Thymus (tissue), 14 donors: ENCODE measurements at places on chromosomes 4 and X.

DNA sequence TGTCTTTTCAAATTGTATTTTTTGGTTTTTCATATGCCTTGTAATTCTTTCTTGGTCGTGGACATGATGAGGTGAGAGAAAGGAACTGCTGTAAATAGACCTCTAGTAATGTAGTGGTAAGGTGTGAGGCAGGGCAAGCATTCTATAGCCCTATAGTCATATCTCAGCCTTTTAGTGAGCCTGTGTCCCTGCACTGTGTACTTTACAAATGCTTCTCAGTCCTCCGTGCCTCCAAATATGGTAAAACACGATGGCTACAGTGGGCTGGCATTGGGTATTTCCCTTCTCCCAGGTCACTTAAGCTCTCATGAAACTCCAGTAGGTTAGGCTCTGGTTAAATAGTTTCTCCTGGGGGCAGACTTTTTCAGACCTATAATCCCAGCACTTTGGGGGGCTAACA is 57.9 kb upstream of the PLS3 start:
- no peak for DNase-seq
- no peaks in the 10 kb centered on the region for H3K36me3 ChIP-seq
- H3K27ac ChIP-seq = no peak overlapping the region
- H3K27me3 ChIP-seq = no peaks in the 10 kb centered on the region

DNA sequence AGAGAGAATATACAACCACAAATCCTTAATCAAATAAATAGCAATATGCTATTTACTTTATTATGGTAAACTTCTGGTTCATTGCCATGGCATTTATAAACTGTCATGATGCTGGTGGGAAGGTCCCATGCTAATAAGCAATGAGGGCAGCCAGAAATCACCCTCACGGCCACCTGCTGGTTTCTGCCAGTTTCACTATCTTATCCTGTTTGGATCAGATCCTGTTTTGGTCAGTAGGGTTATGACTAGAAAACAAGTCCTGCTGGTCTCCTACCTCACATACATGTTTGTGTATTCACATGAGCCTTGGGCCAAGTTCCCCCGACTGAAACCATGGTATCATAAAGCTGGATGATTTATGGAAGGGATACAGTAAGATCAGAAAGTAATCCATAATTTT is 28.1 kb downstream of the XAGE5 start:
- no peaks in the 10 kb centered on the region for H3K4me1 ChIP-seq
- no peaks in the 10 kb centered on the region for H3K36me3 ChIP-seq
- no peaks in the 10 kb centered on the region for H3K27me3 ChIP-seq

DNA sequence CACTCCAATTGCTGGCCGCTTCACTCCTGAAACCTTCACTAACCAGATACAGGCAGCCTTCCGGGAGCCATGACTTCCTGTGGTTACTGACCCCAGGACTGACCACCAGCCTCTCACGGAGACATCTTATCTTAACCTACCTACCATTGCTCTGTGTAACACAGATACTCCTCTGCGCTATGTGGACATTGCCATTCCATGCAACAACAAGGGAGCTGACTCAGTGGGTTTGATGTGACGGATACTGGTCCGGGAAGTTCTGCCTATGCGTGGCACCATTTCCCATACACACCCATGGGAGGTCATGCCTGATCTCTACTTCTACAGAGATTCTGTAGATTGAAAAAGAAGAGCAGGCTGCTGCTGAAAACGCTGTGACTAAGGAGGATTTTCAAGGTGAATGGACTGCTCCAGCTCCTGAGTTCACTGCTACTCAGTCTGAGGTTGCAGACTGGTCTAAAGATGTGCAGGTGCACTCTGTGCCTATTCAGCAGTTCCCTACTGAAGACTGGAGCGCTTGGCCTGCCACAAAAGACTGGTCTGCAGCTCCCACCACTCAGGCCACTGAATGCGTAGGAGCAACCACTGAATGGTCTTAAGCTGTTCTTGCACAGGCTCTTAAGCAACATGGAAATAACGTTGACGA is 35.8 kb upstream of the PRDM8 start:
- H3K27me3 ChIP-seq = no peaks in the 10 kb centered on the region
- H3K27ac ChIP-seq = no peak overlapping the region
- H3K4me1 ChIP-seq = no peaks in the 10 kb centered on the region
- H3K36me3 ChIP-seq = no peaks in the 10 kb centered on the region
- DNase-seq = no peak

DNA sequence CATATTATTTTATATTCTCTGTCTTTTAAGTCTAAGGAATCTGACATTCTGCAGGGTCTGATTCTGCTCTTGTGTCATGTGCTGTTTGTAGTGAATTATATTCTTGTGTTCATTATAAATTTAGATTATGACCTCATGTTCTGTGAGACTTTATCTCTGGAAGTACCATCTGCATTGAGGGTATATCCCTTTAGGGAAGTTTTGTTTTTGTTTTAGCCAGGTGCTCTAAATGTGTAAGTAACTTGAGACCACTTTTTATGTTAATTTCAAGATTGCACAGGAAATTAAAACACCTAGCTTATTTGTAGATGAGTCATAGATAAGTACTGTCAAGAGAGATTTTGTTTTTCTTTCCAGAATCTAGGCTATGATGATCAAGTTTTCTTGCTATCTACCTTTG is 35.0 kb upstream of the DKK2 start:
- no peak overlapping the region for H3K27ac ChIP-seq
- H3K4me3 ChIP-seq = no peak overlapping the region
- no peaks in the 10 kb centered on the region for H3K27me3 ChIP-seq
- no peak for DNase-seq

DNA sequence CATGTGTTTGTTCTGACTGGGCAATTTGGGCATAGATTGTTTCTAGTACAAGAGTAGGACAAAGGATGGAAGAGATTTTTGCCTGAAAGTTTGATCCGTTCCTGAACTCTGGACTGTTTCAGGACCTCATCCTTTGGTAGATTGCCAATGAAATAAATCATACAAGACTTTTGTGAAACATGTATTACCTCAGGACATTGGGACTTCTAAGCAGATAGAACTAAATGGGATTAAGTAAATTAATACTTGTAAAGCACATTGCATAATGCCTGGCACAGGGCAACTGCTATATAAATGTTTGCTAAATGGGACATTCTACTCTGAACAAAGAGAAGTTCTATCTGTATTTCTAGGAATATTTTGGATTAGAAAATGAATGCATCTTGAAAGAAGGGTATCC is 164.8 kb upstream of the RPS6KA3 start:
- H3K36me3 ChIP-seq = no peaks in the 10 kb centered on the region
- no peak for DNase-seq
- peaks cover 13% of the 10 kb centered on the region for H3K4me1 ChIP-seq
- no peak overlapping the region for H3K27ac ChIP-seq
- H3K27me3 ChIP-seq = no peaks in the 10 kb centered on the region
